Central memory CD8-positive, alpha-beta T cell (primary cell): ENCODE measurements at places on chromosomes 3 and 15.

DNA sequence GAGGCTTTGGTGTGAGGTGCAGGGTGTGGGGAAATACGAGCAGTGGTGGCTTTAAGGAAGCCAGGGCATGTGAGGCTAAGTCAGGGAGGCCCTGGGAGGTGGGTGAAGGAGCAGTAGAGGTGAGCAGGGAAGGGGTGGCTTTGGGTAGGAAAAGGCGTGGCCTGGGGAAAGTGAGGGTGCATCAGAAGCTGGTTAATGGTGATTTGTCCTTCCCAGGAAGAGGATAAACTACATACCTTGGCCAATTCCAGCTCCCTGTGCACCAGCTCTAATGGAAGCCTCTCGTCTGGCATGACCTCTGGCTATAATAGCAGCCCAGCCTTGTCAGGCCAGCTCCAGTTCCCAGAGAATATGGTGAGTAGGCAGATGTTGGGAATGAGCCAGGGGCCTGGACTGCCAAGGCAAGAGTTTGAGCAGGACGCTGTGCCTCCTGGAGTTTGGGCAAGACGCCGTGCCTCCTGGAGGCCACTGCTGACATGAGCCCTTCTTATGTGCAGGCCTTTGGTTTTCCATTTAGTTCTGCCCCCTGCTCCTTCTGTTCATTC lies 41.3 kb downstream of the CDAN1 start:
- H3K36me3 ChIP-seq, result peaks cover 2% of the 10 kb centered on the region
- H3K4me1 ChIP-seq, result peaks cover 6% of the 10 kb centered on the region
- no peak for DNase-seq
- peak overlapping the region; percentile 7 for H3K27ac ChIP-seq
- H3K27me3 ChIP-seq, result no peaks in the 10 kb centered on the region

DNA sequence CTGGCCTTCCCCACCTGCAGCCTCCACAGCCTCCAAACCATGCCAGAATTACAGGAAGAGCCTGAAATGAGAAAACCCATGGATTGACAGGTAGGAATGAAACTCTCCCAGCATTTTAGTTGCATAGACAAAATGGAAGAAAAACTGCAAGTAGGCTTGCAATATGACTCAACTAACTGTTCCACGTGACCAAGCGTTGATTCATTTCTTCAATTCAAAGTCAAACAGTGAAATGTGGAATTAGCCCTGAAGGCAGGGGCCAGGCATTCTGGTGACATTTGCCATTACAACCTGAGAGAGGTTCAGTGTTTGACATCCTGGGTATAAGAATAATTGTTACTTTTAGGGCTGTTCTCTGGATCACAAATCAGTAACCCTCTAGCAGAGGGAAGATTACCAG lies 676.5 kb upstream of the CFAP20DC start:
- H3K36me3 ChIP-seq, result peaks cover 1% of the 10 kb centered on the region
- peaks cover 5% of the 10 kb centered on the region for H3K4me1 ChIP-seq
- no peaks in the 10 kb centered on the region for H3K27me3 ChIP-seq
- DNase-seq, result no peak
- H3K27ac ChIP-seq, result no peak overlapping the region
- H3K4me3 ChIP-seq, result no peak overlapping the region

DNA sequence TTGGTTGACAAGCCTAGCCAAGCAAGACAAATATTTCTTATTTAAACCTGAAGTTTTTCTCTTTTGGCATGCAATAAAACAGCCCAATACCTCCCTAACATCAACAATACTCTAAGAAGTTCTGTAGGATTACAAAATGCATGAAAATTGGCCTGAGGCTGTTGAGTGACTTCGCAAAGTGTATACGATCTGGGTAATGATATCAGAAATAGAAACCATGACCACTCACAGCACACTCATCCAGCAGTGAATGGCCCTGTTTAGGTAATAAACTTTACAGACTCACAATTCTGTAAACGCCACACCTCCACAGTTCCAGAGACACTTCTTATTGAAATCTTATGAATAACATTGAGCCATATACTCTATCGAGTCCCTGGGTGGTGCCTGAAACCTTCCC lies 83.0 kb upstream of the NAALADL2 start:
- no peak for DNase-seq
- H3K36me3 ChIP-seq, result no peaks in the 10 kb centered on the region
- H3K4me1 ChIP-seq, result no peaks in the 10 kb centered on the region
- H3K27me3 ChIP-seq, result no peaks in the 10 kb centered on the region
- H3K4me3 ChIP-seq, result no peak overlapping the region
- no peak overlapping the region for H3K27ac ChIP-seq

DNA sequence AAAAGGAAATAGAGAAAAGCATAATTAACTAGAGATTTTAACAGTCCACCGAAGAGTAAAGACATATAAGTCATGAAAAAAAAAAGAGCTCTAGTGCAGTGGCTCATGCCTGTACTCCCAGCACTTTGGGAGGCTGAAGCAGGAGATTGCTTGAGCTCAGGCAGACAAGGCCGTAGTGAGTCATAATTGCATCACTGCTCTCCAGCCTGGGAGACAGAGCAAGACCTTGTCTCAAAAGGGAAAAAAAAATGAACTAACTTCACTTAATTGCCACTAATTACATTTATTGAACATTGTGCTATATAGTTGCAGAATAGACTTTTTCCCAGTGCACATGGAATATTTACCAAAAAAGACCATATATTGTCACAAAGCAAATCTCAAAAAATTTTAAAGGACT lies 221.8 kb downstream of the CBLB start:
- H3K4me1 ChIP-seq, result no peaks in the 10 kb centered on the region
- H3K36me3 ChIP-seq, result no peaks in the 10 kb centered on the region
- DNase-seq, result no peak
- H3K27ac ChIP-seq, result no peak overlapping the region
- no peaks in the 10 kb centered on the region for H3K27me3 ChIP-seq

GRCh38 chr15:101027920-101028319 lies 108.8 kb downstream of the LRRK1 start:
- no peaks in the 10 kb centered on the region for H3K4me1 ChIP-seq
- H3K4me3 ChIP-seq, result no peak overlapping the region
- peaks cover 56% of the 10 kb centered on the region for H3K27me3 ChIP-seq
- no peak for DNase-seq
- H3K36me3 ChIP-seq, result peaks cover 5% of the 10 kb centered on the region
- no peak overlapping the region for H3K27ac ChIP-seq

DNA sequence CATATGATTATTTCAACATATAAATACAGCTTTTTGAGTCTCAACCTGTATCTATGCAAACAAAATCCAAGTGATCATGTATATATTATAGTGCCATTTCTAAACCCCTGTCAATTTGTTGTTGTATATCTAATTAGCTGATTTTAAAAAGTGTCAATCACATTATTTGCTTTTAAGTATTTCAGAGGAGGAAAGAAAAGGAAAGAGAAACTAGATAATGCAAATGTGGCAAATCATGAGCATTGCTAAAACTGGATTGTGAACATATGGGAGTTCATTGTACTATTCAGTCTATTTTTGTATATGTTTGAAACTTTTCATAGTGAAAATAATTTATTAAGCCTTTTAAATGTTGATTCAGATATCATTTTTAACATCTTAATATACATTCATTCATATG lies 190.7 kb downstream of the ZIC4 start:
- DNase-seq, result no peak
- no peak overlapping the region for H3K27ac ChIP-seq
- no peak overlapping the region for H3K4me3 ChIP-seq
- no peaks in the 10 kb centered on the region for H3K4me1 ChIP-seq
- H3K36me3 ChIP-seq, result no peaks in the 10 kb centered on the region

- no peak overlapping the region for H3K27ac ChIP-seq
- DNase-seq, result no peak
Measured at GRCh38 chr3:102053375-102053989, 204.2 kb downstream of the NFKBIZ start.

- H3K36me3 ChIP-seq, result no peaks in the 10 kb centered on the region
- no peak overlapping the region for H3K4me3 ChIP-seq
- H3K4me1 ChIP-seq, result no peaks in the 10 kb centered on the region
- no peak for DNase-seq
- no peak overlapping the region for H3K27ac ChIP-seq
- H3K27me3 ChIP-seq, result peaks cover 26% of the 10 kb centered on the region
Measured at GRCh38 chr15:87669846-87670245, 586.7 kb downstream of the NTRK3 start.
